ENCODE measurements at places on chromosomes 11 and 22. TPM values are rescaled to one million over a fixed set of nuclear protein-coding genes. Genes with fewer than 3 reads are reported as not detected.

DNA sequence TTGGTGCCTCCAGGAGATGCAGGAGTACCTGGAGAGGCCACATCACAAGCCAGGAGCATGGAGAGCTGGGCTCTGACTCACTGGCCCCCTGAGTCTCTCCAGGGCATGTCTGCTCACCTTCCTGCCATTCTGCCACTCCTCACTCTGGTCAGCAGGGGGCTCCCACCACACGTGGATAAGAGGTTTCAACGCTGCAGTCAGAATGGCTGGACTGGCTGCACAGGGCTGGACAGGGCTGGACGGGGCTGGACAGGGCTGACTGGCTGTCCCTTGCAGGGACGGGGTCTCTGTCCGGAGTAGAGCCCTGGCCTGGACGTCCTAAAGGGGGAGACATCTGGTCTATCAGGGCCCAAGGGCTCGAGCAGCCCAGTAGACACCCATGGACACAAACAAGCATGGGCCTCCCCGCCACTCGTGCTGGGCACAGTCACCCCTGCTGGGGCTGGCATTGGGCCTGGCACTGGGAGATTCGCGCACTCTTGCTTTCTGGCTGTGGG, 34.6 kb downstream of the CYTH4 start:
- no peak for DNase-seq

GRCh38 chr22:33427461-33427860, 369.3 kb upstream of the SYN3 start:
- no peak for DNase-seq

DNA sequence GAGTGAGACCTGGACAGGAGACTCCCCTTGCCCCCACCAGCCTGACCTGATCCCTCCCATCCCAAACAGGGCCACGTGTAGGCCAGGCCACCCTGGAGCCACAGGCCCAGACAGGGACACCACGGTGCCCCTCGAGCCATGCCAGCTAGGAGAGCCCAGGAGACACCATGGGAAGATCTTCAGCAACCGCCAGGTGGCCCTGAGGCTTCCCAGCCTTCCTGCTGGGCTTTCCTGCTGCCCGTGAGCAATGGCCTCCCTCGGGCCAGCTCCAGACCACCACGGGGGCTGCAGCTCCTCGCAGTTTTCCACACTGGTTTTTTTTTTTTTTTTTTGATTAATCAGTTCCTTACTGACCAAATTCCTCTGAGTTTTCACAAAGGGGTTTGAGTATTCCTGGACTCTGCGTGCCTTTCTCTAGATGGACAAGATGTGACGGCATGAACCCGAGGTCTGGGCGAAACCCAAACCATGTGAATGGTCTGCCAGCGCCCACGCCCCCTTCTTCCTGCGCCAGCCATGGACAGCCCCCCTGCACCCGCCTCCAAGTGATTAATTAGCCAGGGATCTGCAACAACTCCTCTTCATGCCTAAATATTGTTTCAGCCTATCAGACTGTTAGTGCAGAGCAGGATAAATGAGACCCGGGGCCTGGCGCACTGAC, 40.9 kb downstream of the TBX1 start:
- no peak for DNase-seq

GRCh38 chr11:40183073-40184064, 1276.1 kb downstream of the LRRC4C start:
- no peak for DNase-seq

- DNase-seq = no peak
Measured at GRCh38 chr11:64120951-64121569, 44.9 kb downstream of the MACROD1 start.

- no peak for DNase-seq
Measured at GRCh38 chr11:87223816-87224215, 186.1 kb downstream of the TMEM135 start.

- no peak for DNase-seq
Measured at GRCh38 chr11:1592628-1593027, 5.5 kb downstream of the KRTAP5-2 start.

- DNase-seq = no peak
Measured at GRCh38 chr11:69259096-69259495, 34.9 kb upstream of the MYEOV start.

DNA sequence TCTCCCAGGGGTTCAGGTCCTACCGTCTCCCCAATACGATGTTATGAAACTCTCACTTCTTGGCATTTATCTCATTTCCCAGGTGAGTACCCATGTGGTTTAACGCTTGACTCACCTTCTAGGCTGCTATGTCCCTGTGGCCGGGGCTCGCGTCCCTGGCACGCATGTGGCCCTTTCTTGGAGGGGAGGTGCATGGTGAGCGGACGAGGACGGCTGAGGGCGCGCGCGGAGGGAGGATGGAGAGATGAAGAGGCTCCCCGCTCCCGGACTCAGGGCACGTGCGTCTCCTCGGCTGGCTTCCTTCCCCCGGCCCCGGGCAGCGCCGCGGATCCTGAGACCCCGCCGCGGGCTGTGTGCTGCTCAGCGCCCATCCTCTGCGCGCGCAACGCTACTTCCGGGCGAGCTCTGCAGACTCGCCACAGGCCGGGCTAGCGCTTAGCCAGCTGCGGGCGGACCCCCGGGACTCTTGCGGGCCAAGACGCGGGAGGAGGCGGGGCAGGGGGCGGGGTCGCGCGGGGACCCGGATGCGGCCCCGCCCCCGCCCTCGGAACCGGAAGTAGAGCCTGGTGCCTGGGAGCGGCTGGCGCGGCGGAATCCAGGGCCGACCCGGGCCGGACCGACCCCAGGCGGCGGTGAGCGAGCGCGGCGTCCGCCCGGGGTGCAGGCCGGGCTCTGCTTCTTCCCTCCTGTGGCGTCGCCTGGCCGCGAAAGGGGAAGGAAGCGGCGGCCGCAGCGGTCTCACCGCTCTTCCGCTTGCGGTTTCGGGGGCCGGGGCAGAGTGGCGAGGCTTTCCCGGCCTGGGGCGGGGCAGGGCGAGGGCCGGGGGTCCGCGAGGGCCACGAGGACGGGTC, at the start of gene CTTN:
Gene CTTN, plus strand, starts transcription at position 547 of the 851 bp plus-strand sequence. CDS start 8,769 bp downstream, outside the sequence.
- peak; percentile 38 for DNase-seq

DNA sequence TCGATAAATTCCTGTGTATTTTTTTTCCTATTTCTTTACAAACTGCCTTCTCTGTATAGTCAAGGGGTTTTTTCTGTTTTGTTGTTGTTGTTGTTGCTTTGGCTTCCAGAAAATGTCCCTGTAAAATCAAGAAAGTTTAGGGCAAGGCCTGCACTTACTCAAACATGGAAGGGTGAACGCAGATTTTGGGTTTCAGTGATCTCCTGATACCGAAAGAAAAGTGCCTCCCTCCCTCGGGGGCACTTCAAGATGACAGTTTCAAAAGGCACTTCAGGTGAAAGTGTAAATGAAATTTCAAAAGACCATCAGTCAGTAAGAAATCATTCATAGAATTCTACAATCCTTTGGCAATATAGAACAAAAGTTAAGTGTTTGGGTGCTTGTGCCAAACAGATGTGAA, 43.4 kb upstream of the TMPRSS4 start:
- DNase-seq = no peak

KCNJ11 gene
- 2.7 TPM for total RNA-seq

Data from thoracic aorta (tissue), 2 donors.